Activated CD4-positive, alpha-beta T cell treated with anti-CD3 and anti-CD28 coated beads, Interleukin-2, amount 50 U/mL, for 1 hour (primary cell): ENCODE measurements at places on chromosomes 13 and 19.

- no peak for DNase-seq
Observed at GRCh38 chr13:85896516-85897450, 97.6 kb upstream of the SLITRK6 start.

- DNase-seq = no peak
Observed at GRCh38 chr13:93882086-93882651, 597.3 kb downstream of the DCT start.

DNA sequence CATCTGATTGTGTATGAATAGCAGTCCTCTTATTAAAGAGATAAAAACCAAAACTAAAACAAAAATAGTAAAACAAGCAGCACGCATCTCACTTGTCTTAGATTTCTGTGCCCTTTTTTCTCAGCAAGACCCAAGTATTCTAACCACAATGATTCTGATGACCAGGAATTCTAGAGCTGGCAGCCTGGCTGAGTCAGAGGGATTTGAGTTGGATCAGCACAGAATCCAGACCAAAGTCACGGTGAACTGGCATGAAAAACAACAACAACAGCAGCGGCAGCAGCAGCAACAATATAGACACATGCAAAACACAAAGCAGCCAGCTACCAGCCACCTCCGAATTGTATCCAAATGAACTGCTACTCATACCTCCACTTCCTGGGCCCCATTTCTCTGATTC is 360.5 kb downstream of the KCNRG start:
- no peak for DNase-seq

DNA sequence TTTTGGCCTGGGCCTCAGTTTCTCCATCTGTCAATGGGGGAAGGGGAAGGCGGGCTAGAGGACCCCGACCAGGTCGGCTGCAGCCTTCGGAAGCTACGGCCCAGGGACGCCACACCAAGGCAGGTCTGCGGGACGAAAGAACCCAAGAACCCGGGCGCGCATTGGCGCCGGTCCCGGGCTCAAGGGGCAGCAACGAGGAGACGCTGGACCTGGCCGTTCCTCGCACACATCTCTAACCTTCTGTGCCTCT is 739 bp upstream of the ILF3 start:
- DNase-seq = no peak

GRCh38 chr13:91359631-91360030 is 12.1 kb downstream of the MIR17HG start:
- no peak for DNase-seq

DNA sequence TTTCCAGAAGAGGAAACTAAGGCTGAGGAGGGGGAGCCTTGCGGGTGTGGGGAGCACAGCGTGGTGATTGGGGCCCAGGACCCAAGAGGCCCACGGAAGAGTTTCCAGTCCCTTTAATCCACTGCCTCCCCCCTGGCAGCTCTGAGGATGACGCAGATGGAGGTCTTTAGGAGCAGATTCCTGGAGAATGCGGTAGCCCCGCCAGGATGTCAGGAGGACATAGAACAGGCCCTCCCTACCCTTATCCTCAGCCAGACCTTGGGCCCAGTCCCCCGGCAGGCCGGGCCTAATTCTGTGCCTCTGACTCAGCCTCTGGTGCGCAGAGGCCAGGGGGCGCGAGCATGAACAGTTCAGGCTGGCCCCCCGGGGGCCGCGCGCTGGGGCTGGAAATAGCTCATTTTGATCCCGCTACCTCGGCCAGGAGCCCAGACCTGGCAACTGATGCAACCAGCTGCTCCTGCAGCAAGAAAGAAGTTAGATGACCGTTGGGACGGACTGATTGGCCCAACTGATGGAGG is 461 bp upstream of the HSPB6 start:
- DNase-seq = no peak

DNA sequence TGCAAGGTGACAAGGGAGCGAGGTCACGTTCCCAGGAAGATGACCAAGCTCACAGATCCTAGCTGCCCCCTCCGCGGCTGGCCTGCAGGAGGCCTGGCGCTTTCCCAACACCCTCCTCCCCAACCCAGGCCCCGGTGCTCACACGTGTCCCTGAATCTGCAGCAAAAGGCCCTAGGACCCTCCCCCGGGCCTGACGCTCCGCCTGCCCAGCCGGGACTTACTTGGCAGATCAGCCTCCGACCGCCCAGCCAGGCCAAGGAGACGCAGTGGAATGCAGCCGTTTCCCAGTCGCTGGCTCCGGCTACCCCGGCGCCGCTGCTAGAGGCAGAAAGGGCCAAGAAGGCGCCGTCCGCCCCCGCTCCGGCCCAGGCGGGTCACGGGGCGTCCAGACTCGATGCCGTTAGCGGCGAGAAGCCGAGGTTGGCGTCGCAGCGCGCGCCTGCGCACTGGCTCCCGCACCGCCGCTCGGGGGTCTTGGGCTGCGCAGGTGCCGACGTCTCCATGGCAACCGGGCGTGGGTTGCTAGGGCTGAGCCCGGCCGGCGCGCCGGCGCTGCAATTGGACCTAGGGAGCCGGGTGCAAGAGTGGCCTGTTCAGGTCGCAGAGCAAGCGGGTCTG is at the start of gene PNMA8A:
Gene PNMA8A (minus strand): TSS at position 448 of the 618 bp plus-strand sequence. CDS start 528 bp downstream, outside the sequence.
- no peak for DNase-seq

GRCh38 chr13:113167575-113167974 is 9.1 kb downstream of the PROZ start:
- DNase-seq = no peak

DNA sequence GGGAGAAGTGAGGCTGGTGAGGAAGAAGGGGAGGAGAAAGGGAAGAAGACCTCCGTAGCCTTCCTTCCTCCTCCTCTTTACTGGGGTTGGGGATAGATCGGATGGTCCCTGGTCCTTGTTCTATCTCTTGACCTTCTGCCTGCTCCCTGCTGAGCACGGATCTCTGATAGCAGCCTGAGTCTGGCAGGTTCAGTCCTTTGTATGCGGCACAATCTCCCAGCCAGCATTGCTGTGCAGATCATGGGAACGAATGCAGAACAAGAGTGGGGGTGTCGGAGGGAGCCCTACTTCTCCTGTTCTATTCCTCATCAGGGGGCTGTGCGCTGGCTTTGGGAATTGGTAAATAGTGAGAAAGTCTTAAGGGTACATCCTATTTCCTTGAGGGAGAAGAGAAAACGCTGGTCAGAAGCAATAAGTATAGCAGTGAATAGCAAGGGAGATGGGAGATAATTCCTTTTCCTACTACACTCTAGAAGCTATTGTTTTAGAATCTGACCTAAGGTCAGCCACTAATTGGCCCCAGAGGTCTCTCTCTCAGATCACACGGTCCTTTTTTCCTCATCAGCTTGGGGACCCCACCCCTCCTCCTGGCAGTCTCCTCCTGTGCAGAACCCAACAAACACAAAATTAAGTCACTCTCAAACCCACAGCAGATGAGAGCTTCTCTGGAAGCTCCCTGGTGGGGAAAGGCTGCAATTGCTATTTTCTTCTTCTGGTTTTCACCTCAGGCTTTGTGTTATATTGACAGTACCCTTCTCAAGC is 41.0 kb downstream of the KL start:
- no peak for DNase-seq

DNA sequence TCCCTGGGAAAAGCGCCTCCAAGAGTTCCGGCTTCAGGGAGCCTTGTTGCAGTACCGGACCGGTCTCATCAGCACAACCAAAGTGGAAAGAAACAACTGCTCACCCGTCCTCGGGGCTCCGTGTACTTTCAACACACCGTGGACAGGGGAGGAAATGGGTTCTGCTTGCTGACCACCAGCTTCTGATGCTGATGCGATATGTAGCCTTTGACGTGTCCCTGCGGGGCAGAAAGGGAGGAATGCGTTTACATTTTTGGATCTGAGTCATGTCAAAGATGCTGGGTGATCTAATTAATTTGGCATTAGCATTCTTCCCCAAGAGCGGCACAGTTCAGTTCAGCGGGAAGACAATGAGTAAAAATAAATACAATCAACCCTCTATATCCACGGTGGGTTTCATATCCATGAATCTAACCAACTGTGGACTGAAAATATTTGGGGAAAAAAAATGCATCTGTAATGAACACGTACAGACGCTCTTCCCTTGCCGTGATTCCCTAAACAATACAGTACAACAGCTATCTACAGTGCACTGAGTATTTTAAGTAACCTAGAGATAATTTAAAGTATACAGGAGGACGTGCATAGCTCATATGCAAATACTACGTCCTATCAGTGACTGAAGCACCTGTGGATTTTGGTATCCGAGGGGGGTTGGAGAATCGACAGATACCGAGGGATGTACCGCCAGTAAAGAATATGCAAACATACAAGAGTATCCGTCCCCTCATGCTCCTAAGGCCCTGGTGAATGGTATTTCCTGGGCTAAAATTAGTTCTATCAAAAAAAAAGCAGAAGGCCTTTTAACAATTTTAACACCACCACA is 19.8 kb downstream of the PROZ start:
- DNase-seq = no peak

- DNase-seq = no peak
Observed at GRCh38 chr13:49307365-49307764, 59.6 kb downstream of the CDADC1 start.

- no peak for DNase-seq
Observed at GRCh38 chr13:34201050-34201913, 383.3 kb downstream of the RFC3 start.

GRCh38 chr13:111508164-111508870 is 187.9 kb downstream of the TEX29 start:
- DNase-seq = no peak

- DNase-seq = peak; percentile 82
Observed at GRCh38 chr19:13842291-13843103, 34.4 kb upstream of the NANOS3 start.

DNA sequence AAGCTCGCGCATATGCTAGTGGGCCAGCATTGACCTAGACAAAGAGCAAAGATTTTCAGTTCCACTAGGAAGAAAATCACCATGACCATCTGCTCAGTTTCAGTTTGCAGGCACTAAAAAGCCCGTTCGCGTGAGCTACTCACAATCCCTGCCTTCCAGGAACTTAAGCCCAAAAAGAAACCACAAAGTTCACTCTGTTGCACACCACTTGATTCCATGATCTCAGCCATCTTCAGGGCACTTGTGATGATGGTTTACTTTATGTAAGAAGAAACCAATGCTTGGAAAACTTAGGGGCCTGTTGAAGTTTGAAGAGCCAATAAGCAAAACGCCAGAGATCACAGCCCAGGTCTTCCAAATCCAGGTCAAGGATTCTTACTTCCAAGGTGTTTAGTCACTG is 45.0 kb upstream of the SLC15A1 start:
- DNase-seq = no peak

GRCh38 chr19:48175578-48175977 is 5.1 kb downstream of the ZSWIM9 start:
- no peak for DNase-seq

DNA sequence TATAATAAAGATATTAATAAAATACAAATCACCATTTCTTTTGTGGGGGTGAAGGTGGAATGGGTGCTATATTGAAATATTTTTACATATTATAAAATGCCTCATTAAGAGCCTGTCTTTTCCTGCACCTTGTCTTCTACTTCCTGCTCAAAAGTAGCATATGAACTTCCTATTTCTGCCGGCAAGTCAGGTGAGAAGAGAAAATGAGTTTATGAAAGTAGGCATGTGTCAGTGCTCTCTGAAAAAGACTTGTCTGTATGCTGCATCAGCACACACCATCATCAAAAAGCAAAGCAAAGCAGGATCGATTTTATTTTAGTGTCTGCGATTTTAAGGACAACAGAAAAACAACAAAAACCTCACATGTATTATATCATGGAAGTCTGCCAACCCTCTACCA is 114.2 kb downstream of the RAP2A start:
- DNase-seq = no peak

GRCh38 chr13:39417131-39417530 is 185.9 kb downstream of the LHFPL6 start:
- no peak for DNase-seq

DNA sequence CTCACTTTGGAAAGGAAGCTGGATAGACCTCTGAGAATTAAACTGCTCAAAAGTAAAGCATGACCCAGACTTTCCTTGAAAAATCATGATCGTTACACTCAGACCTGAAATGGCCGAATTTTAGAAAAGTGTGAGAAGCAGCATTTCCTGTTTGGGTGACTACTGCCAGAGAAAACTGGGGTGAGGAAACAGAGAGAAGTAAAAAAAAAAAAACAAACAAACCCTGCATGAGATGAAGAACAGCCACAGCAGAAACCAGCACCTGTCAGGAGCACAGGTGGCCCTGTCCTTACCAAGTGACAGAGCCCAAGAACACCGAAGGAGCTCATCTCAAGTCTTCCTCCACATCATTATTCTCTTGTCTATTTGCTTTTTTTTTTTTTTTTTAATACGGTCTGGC is 12.0 kb upstream of the ADPRHL1 start:
- no peak for DNase-seq

DNA sequence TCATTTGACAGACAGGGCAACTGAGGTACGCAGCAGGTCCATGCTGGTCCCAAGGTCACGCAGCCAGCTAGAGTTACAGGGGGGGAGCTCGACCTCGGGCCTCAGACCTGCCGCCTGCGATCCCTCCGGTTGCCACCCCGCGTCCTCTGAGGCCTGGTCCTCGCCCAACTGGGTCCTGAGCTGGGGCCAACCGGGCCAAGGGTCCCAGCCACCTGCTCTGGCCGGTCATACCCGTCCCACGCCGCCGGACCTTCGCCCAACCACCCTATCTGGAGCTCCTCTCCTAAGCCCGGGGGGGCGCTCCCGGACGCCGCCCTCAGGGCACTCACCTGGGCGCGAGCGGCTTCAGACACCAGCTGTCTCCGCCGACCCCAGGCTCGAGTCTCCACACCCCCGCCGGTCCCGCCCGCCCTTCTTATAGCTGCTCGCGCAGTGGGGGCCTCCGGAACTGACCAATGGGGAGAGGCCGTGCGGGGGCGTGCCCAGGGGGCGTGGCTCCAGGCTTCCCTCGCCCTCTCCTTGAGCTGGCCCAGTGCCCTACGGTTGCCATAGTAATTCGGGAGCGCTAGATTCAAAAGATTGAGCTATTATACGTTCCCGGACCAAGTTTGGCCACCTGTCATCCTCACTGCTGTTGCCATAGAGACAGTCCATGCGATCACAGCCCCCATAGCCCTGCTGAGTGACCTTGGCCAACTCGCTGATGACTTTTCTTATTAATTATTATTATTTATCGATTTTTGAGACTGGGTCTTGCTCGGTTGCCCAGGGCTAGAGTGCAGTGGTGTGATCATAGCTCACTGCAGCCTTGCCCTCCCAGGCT is at the start of gene PLIN5:
Gene PLIN5 (minus strand): TSS at position 389 of the 823 bp plus-strand sequence. CDS start 1,150 bp downstream, outside the sequence.
- peak; percentile 31 for DNase-seq

- no peak for DNase-seq
Observed at GRCh38 chr13:31064636-31065035, 97.1 kb downstream of the HSPH1 start.

DNA sequence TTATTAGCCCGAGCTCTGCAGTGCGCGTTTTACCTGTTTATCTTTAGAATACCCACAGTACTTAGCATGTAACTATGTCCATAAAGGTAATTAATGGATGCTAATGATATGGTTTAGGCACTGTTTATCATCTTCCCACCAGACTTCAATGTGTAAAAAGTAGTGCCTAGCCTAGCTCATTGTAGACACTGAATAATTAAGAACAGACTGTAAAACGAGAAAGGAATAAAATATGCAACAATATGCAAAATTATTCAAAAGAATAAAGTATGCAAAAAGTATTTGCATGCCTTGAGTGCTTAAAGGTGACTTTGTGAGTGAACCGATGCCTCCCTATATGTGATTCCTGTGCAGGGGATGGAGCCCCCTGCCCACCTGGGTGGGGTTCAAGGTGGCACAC is 35.7 kb upstream of the RNF113B start:
- no peak for DNase-seq
